ENCODE measurements at places on chromosomes 6 and 20.

GRCh38 chr20:25237610-25238318 lies 10.1 kb upstream of the PYGB start:
- no peaks in the 10 kb centered on the region for H3K27me3 ChIP-seq
- H3K4me3 ChIP-seq, result no peak overlapping the region
- H3K4me1 ChIP-seq, result peaks cover 40% of the 10 kb centered on the region
- no peaks in the 10 kb centered on the region for H3K36me3 ChIP-seq

DNA sequence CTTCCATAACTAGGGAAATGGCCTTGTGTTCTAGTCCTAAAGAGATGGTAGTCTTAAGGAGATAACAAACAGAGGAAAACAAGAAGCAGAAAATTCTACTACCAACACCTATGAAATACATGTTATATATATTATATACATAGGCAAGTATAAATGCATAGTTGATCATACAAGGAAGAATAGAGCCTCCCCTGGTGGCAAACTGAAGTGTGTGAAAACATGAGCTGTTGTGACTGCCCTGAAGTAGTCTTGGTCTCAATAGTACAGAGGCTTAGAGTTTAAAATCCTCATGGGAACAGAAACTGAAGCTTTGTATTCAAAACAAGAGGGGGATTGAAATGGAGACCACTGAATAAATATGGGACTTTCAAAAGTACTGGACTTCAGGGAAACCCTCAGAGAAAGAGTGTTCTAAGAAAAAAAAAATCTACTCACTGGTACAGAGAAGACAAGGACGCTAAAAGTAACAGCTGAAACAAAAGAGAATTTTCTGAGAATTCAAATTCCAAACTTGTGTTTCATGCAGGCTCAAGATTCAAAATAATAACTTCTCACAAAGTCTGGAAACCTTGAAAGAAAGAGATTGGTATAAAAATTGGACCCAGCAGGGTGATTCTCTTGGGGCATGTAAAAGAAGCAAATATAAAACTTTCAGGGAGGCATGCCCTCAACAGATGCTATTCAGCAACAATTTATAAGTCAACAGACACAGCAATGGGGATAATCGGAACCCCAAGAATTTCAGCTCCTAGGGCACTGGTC lies 59.7 kb upstream of the SAMD3 start:
- DNase-seq, result peak; percentile 8
- no peaks in the 10 kb centered on the region for H3K36me3 ChIP-seq
- H3K27ac ChIP-seq, result no peak overlapping the region
- H3K27me3 ChIP-seq, result no peaks in the 10 kb centered on the region
- H3K4me3 ChIP-seq, result no peak overlapping the region
- no peaks in the 10 kb centered on the region for H3K4me1 ChIP-seq

DNA sequence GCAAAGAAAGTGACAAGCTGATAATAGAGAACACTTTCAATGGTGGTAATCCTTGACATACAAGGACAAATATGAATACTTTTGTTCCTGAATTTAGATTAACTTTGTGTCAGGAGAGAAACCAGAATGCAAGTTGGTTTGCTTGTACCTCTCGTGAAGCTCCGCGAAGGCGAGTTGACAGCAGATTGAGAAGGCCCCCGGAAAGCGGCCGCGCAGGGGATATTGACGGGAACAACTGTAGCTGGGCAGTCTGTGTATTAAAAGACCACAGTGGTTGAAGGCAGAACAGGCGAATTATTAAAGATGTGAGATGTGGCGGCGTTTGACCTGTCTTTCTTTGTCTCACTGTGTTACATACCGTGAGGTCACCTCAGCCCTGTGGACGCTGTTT lies 175.8 kb upstream of the RALGAPA2 start:
- H3K4me3 ChIP-seq, result no peak overlapping the region
- H3K4me1 ChIP-seq, result no peaks in the 10 kb centered on the region
- no peaks in the 10 kb centered on the region for H3K36me3 ChIP-seq
- H3K27me3 ChIP-seq, result no peaks in the 10 kb centered on the region

DNA sequence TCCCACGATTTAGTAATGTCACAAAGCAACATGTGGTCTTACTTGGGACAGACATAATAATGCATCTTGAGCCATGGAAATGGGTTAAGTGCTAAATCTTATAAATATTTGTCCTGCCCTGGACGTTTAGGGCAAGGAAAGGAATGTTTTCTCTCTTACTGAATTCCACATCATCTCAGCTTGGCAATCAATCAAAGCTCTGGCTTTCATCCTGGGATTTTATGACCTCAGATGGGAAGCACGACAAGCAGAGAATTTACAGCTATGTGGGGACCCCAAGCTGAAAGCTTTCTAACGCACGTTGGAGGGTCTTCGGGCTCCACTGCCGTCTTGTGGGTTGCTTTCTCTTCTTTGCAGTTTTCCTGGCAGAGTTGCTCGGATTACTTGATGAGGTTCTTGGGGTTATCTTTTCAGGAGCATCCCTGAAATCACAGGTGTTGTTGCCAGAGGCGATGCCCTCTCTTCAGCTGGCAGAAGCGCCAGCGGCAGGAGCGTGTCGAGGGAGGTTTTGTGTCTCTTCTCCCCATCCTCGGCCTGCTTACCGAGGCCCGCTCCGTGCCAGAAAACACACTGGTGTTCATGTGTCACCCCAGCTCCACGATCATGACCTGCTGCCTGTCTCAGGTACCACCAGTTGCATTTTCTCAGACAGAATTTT lies 73.4 kb upstream of the FRMD1 start:
- H3K27me3 ChIP-seq, result peaks cover 12% of the 10 kb centered on the region
- H3K4me3 ChIP-seq, result no peak overlapping the region
- H3K4me1 ChIP-seq, result peaks cover 18% of the 10 kb centered on the region
- H3K36me3 ChIP-seq, result no peaks in the 10 kb centered on the region
- DNase-seq, result no peak

- no peaks in the 10 kb centered on the region for H3K36me3 ChIP-seq
- no peak overlapping the region for H3K4me3 ChIP-seq
- no peaks in the 10 kb centered on the region for H3K4me1 ChIP-seq
- no peaks in the 10 kb centered on the region for H3K27me3 ChIP-seq
- no peak overlapping the region for H3K27ac ChIP-seq
- peak; percentile 4 for DNase-seq
Observed at GRCh38 chr6:134577998-134578397, 260.1 kb upstream of the SGK1 start.

DNA sequence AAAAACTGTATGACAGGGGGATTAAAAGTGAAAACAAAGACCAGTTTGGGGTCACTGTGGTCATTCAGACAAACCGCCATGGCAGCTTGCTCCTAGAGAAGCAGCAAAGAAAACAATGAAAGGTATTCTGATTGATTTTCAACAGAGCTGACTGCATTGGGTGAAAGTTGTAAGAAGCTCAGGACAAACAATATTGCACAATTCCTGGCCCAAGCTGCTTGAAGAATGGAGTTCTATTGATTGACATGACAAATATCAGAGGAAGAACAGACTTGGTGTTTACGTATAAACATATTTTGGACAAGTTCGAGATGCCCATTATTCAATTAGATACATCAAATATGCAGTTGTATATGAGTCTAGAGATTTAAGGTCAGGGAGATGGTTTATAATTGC lies 62.0 kb downstream of the TRIM38 start:
- H3K27me3 ChIP-seq, result no peaks in the 10 kb centered on the region
- H3K4me1 ChIP-seq, result peaks cover 37% of the 10 kb centered on the region
- no peak for DNase-seq
- H3K4me3 ChIP-seq, result no peak overlapping the region
- H3K36me3 ChIP-seq, result no peaks in the 10 kb centered on the region
- H3K27ac ChIP-seq, result no peak overlapping the region

GRCh38 chr6:127561660-127562059 lies 15.3 kb upstream of the C6orf58 start:
- H3K27ac ChIP-seq, result no peak overlapping the region
- H3K36me3 ChIP-seq, result no peaks in the 10 kb centered on the region
- DNase-seq, result peak; percentile 23
- no peaks in the 10 kb centered on the region for H3K4me1 ChIP-seq
- H3K4me3 ChIP-seq, result no peak overlapping the region
- H3K27me3 ChIP-seq, result no peaks in the 10 kb centered on the region

- H3K4me1 ChIP-seq, result peaks cover 14% of the 10 kb centered on the region
- no peak for DNase-seq
- no peaks in the 10 kb centered on the region for H3K36me3 ChIP-seq
- H3K27ac ChIP-seq, result no peak overlapping the region
- H3K4me3 ChIP-seq, result peak overlapping the region; percentile 78
Observed at GRCh38 chr6:166957087-166957804, 896 bp upstream of the RNASET2 start.

GRCh38 chr6:156783958-156784357 lies 6.8 kb downstream of the ARID1B start:
- H3K4me3 ChIP-seq, result no peak overlapping the region
- H3K4me1 ChIP-seq, result peaks cover 27% of the 10 kb centered on the region
- no peaks in the 10 kb centered on the region for H3K36me3 ChIP-seq

DNA sequence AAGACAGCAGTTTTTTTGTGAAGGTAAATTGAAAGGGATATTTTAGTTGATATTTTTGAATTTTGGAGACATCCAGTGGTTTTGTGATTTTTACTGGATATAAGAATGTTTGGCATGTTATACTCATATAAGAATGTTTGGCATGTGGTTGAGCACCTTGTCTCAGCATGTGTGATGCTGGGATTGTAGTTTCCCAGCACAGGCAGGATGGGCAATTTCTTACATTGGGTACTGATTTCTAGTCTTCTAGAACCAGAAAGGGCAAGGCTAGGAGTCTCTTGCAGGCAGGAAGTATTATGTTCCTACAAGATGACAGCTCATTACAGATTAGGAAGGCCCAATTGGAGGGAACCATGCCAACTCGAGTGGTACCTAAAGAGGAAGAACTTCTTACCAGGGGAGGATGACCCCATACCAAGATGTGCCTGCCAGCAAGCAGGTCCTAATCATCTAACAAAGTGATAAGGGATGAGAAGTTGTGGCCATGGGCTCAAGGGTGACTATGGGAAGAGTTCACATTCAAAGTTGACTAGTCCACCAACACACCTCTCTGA lies 377.8 kb downstream of the UTRN start:
- peak; percentile 18 for DNase-seq
- no peak overlapping the region for H3K4me3 ChIP-seq
- peaks cover 17% of the 10 kb centered on the region for H3K4me1 ChIP-seq

DNA sequence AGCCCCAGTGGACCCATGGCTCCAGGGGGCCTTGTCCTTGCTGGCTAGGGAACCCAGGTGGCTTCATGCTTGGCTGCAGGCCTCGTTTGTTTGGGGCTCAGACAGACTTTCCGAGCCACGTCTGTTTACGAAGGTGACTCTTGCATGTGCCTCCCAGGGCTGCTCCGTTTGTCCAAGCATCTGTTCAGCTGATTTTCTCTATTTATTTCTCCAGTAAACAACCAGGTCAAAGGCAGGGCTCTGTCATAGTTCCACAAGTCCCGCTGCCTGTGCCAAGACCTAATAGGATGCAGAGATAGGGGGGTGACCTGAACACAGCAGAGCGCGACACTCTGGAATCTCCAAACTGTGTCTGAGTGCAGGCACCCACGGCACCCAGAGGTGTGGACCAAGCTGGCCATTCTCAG lies 12.8 kb upstream of the SPO11 start:
- no peak overlapping the region for H3K27ac ChIP-seq
- no peak overlapping the region for H3K4me3 ChIP-seq
- H3K27me3 ChIP-seq, result peaks cover 14% of the 10 kb centered on the region

DNA sequence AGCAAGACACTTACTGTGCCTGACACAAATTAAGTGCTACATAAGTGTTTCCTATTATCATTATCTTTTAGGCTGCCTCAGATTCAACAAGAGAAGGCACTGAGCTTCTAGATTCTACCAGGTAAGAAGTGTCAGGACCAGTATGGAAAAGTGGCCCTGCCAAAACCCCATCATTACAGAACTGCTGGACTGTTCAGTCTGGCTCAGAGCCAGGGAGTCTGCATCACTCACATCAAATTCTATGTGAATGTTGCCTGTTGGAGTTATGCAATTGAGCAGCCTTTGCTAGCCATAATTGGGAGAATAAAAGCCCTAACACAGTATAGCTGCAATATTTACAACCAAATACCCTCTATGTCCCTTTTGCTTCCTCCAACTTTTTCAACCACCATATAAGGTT lies 70.9 kb downstream of the ATG5 start:
- peak; percentile 45 for DNase-seq
- no peaks in the 10 kb centered on the region for H3K36me3 ChIP-seq
- H3K4me1 ChIP-seq, result peaks cover 44% of the 10 kb centered on the region
- no peaks in the 10 kb centered on the region for H3K27me3 ChIP-seq

- H3K4me1 ChIP-seq, result no peaks in the 10 kb centered on the region
- no peaks in the 10 kb centered on the region for H3K27me3 ChIP-seq
- peak; percentile 71 for DNase-seq
- H3K4me3 ChIP-seq, result no peak overlapping the region
Observed at GRCh38 chr20:9945408-9945807, 89.4 kb upstream of the ANKEF1 start.

Data from astrocyte (in vitro differentiated cells and primary cell).